Upper lobe of right lung (tissue), 1 donor: ENCODE measurements at places on chromosomes 5 and 9.

- no peak for DNase-seq
- no peak overlapping the region for H3K4me3 ChIP-seq
- no peaks in the 10 kb centered on the region for H3K4me1 ChIP-seq
- no peaks in the 10 kb centered on the region for H3K36me3 ChIP-seq
- no peak overlapping the region for H3K27ac ChIP-seq
These were observed 219.0 kb downstream of the CWC27 start for GRCh38 chr5:64987768-64988167.

DNA sequence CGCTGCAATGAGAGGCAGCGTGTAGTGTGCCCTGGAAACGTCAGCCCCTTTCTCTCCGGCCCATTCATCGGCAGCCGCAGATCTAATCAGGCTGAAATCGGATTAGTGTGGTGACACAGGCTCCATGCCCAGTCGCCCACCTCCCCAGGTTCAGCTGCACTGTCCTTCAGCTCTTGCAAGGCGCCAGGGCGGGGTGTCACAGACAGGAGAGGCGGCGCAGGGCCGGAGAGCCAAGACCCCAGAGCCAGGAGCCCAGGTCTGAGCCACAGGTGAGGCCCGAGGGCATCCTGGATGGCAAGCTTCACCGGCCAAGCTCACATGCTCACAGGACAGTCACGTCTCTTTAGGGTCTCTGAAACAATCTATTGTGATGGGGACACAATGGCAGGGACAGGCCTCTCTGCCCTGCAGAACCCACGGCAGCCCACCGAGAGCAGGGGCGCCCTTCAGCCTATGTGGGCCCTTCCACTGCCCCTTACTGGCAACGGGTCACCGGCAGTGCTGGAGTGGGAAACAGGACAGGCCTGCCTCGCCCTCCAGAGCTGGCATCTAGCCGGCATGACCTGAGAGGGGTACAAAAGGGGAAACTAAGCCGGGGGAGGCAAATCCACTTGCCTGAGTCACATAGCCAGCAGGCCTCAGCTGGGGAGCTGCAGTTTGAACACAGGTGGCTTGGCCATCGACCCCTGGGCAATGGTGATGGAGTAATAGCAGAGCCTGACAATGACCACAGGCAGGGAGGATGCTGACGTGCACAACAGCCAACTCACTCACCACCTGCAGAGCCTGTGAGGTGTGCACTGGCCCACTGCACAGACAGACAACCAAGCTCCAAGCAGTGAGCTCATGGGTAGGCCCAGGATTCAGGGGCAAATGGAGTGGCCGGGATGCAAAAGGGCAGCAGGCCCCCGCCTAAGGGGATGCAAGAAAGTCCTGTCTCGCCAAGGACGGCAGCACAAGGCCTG lies 48.1 kb downstream of the VAV2 start:
- no peaks in the 10 kb centered on the region for H3K36me3 ChIP-seq
- peak; percentile 56 for DNase-seq
- H3K27ac ChIP-seq, result no peak overlapping the region
- H3K4me3 ChIP-seq, result no peak overlapping the region

DNA sequence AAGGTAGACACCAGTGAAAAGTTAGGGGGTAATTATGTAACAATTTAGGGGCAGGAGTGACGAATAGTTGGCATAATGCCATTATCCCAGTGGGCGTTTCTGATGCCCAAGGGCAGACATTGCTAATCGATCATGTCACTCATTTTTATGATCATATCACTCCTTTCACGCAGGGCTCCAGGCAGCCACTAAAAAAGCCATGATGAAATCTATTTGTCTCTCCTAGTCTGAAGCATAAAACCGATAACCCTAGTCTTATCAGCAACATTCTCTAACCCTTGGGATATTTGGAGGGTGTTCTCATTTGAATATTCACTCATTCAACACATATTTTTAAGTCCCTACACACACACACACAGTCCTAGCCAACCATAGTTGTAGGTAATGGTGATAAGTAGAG lies 114.9 kb downstream of the NMUR2 start:
- H3K4me3 ChIP-seq, result no peak overlapping the region
- H3K27me3 ChIP-seq, result no peaks in the 10 kb centered on the region
- H3K36me3 ChIP-seq, result no peaks in the 10 kb centered on the region
- H3K4me1 ChIP-seq, result peaks cover 7% of the 10 kb centered on the region
- DNase-seq, result no peak
- no peak overlapping the region for H3K27ac ChIP-seq

DNA sequence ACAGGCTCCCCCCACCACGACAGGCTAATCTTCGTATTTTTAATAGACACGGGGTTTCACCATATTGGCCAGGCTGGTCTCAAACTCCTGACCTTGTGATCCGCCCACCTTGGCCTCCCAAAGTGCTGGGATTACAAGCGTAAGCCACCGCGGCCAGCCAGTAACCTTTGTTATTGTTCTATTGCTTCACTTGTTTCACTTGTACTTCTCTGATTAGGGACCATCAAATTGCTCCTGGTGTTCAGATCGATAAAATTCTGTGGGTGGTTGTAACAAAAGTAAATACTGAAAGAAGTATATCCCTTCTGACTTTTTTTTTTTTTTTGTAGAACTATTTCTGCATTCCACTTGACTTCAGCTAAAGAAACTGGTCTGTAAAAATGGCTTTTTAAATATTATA lies 445.5 kb upstream of the CDH10 start:
- no peaks in the 10 kb centered on the region for H3K36me3 ChIP-seq
- H3K27me3 ChIP-seq, result no peaks in the 10 kb centered on the region
- H3K4me3 ChIP-seq, result no peak overlapping the region
- H3K27ac ChIP-seq, result no peak overlapping the region
- no peaks in the 10 kb centered on the region for H3K4me1 ChIP-seq

DNA sequence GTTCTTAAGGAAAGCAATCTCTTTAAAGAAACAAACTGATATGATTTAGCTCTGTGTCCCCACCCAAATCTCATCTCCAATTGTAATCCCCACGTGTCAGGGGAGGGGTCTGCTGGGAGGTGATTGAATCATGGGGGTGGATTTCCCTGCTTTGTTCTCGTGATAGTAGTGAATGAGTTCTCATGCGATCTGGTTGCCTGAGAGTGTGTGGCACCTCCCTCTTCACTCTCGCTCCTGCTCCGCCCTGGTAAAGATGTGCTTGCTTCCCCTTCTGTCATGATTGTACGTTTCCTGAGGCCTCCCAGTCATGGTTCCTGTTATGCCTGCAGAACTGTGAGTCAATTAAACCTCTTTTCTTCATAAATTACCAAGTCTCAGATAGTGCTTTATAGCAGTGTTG lies 412.7 kb upstream of the SMC2 start:
- H3K27ac ChIP-seq, result no peak overlapping the region
- no peaks in the 10 kb centered on the region for H3K4me1 ChIP-seq
- H3K36me3 ChIP-seq, result no peaks in the 10 kb centered on the region
- no peaks in the 10 kb centered on the region for H3K27me3 ChIP-seq
- no peak for DNase-seq

GRCh38 chr9:134231330-134231745 lies 67.0 kb upstream of the RNU6ATAC start:
- no peak for DNase-seq
- H3K36me3 ChIP-seq, result no peaks in the 10 kb centered on the region
- peaks cover 26% of the 10 kb centered on the region for H3K4me1 ChIP-seq

- H3K36me3 ChIP-seq, result no peaks in the 10 kb centered on the region
- no peak overlapping the region for H3K4me3 ChIP-seq
- H3K27ac ChIP-seq, result no peak overlapping the region
- H3K27me3 ChIP-seq, result no peaks in the 10 kb centered on the region
- DNase-seq, result no peak
These were observed 336.8 kb downstream of the GLIS3 start for GRCh38 chr9:3962971-3963642.

- H3K36me3 ChIP-seq, result no peaks in the 10 kb centered on the region
- no peak overlapping the region for H3K27ac ChIP-seq
- no peak overlapping the region for H3K4me3 ChIP-seq
- DNase-seq, result no peak
- no peaks in the 10 kb centered on the region for H3K4me1 ChIP-seq
These were observed 849.2 kb downstream of the TAF11L14 start for GRCh38 chr5:18483451-18483850.

GRCh38 chr5:38579105-38579504 lies 22.7 kb upstream of the LIFR start:
- H3K27me3 ChIP-seq, result no peaks in the 10 kb centered on the region
- no peak overlapping the region for H3K4me3 ChIP-seq
- no peaks in the 10 kb centered on the region for H3K4me1 ChIP-seq
- no peak for DNase-seq
- H3K36me3 ChIP-seq, result no peaks in the 10 kb centered on the region

DNA sequence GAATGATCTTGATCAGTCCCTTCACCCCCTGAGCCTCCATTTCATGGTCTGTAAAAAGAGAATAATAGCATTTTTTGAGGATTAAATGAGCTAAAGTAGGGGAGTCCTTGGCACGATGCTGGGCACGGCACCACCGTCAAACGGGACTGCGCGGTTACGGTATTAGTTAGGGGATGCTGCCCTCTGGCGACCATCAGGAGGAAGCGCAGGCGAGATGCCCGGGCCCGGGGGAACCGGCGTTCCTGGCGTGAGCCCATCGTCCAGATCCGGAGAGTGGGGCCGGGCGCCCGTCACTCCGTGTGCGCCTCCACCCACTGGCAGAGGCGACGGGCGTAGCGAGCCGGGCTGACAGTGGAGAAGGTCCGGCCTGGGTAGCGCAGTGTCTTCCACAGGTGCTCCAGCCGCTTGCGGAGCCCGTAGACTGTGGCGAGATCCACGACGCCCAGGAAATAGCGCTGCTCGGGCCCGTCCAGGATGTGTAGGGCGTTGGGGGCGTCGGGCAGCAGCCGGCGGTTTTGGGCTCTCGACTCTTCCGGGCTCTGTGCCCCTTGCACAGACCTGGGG lies 4.8 kb upstream of the ST6GALNAC4 start:
- no peaks in the 10 kb centered on the region for H3K36me3 ChIP-seq
- peaks cover 1% of the 10 kb centered on the region for H3K27me3 ChIP-seq
- peaks cover 40% of the 10 kb centered on the region for H3K4me1 ChIP-seq
- H3K27ac ChIP-seq, result no peak overlapping the region

GRCh38 chr5:30725073-30725472 lies 468.4 kb upstream of the CDH6 start:
- DNase-seq, result no peak
- H3K4me1 ChIP-seq, result no peaks in the 10 kb centered on the region
- no peak overlapping the region for H3K4me3 ChIP-seq
- no peaks in the 10 kb centered on the region for H3K27me3 ChIP-seq

DNA sequence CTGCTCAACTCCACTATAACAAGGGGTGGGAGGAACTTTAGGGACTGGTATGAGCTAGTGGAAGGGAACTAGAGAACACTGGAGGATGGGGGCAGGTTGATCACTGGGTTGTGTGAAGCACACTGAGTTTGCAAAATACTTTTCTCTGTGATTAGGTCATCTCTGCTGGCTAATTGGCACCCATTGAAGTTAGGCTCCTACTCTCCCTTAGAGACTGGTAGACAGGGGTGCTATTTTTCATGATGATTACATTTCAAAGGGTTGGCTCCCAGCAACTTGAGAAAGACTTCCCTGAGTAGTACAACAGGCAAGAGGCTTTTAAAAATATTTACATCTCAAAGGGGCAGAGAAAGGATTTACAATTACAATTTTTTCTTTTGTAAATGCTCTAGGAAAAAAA lies 50.4 kb upstream of the MTAP start:
- no peak for DNase-seq
- H3K27ac ChIP-seq, result no peak overlapping the region
- no peaks in the 10 kb centered on the region for H3K4me1 ChIP-seq
- no peaks in the 10 kb centered on the region for H3K36me3 ChIP-seq
- H3K27me3 ChIP-seq, result peaks cover 8% of the 10 kb centered on the region
- no peak overlapping the region for H3K4me3 ChIP-seq

DNA sequence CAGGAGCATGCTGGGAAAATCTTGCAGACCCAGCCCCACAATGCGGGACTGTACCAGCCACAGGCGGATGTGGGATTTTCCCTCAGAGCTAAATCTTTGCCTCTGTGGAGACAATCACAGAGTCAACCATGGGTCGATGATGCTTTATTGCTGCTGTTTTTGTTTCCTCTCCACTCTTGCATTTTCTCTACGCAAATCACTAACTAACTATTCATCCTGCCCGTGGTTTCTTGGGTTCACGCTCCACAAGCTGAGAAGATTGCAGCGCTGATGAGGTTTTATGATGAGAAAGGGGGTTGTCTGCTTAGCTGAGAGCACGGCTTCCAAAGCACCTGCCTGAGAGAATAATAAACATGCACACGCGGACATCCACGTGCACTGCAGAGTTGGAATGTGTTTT lies 500.2 kb upstream of the ADAMTS16 start:
- no peak for DNase-seq
- H3K27me3 ChIP-seq, result no peaks in the 10 kb centered on the region
- no peaks in the 10 kb centered on the region for H3K36me3 ChIP-seq

GRCh38 chr5:74391410-74391809 lies 249.1 kb downstream of the ENC1 start:
- no peaks in the 10 kb centered on the region for H3K4me1 ChIP-seq
- H3K27me3 ChIP-seq, result no peaks in the 10 kb centered on the region
- H3K27ac ChIP-seq, result no peak overlapping the region
- H3K4me3 ChIP-seq, result no peak overlapping the region

- no peak overlapping the region for H3K27ac ChIP-seq
- H3K27me3 ChIP-seq, result no peaks in the 10 kb centered on the region
- no peaks in the 10 kb centered on the region for H3K36me3 ChIP-seq
- H3K4me1 ChIP-seq, result no peaks in the 10 kb centered on the region
- no peak for DNase-seq
- no peak overlapping the region for H3K4me3 ChIP-seq
These were observed 474.9 kb upstream of the CDH10 start for GRCh38 chr5:25119650-25120049.

- H3K27me3 ChIP-seq, result no peaks in the 10 kb centered on the region
- H3K4me3 ChIP-seq, result no peak overlapping the region
- DNase-seq, result no peak
- H3K4me1 ChIP-seq, result no peaks in the 10 kb centered on the region
- no peak overlapping the region for H3K27ac ChIP-seq
- no peaks in the 10 kb centered on the region for H3K36me3 ChIP-seq
These were observed 225.7 kb downstream of the MAST4 start for GRCh38 chr5:66821688-66822429.

DNA sequence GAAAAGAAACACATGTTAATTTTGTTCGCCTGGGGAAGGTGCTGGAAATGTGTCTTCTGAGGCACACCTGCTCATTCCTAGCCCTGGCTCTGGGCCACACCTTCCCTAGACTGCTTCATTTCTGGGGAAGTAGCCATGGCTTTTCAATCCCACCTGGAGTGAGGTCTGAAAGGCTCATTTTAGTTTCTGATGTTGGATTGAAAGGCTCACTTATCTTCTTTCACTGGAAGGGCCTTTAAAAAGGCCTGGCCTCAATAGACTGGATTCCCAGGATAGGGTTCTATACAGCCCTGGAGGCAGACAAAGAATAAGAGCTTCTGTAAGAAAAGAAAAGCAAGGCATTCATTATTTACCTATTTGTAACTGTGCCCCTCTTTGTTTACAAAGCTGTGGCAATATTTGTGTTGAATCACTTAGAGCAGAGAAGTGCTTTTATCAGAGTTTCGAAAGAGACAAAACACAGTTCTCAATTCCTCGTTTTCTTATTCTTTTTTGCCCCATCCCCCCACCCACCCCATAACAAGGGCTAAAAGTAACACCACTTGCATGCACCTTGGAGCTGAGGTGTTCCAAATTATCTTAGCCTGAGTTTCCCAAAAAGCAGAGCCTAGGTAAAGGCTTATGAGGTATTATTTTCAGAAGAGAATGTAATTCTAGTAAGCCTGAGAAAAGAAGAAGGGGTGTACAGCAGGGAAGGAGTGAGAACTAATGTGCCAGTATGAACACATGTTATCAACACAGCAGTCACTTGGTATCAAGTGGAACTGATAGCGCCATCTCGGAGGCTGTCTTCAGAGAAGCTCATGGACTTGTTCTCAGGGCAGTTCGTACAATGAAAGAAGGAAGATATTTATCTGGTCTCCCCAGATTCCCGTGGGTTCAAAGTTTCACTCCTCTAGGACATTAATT lies 413.1 kb downstream of the KCTD16 start:
- H3K4me3 ChIP-seq, result no peak overlapping the region
- no peaks in the 10 kb centered on the region for H3K27me3 ChIP-seq
- no peaks in the 10 kb centered on the region for H3K4me1 ChIP-seq
- DNase-seq, result no peak
- H3K36me3 ChIP-seq, result no peaks in the 10 kb centered on the region
